ENCODE measurements at places on chromosomes 7 and 10.

DNA sequence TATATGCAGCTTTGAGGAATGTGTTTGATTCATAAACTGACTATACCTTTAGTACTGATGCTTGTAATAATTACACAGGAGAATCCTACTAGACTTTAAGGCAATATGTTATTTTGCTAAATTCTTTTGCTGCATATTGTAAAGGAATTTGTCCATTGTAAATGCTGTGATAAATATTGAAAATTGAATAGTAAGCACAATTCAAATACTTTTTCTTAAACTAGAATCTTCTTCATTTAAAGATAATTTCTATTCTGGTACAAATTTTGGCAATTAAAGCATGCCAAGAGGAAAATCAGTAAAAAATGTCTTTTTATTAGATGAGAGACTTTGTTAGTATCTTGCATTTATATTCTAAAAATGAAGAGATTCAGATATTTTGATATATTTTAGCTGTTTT lies 45.4 kb downstream of the SMNDC1 start:
- DNase-seq = no peak

GRCh38 chr7:5774136-5774535 lies 7.3 kb downstream of the RNF216 start:
- no peak for DNase-seq

DNA sequence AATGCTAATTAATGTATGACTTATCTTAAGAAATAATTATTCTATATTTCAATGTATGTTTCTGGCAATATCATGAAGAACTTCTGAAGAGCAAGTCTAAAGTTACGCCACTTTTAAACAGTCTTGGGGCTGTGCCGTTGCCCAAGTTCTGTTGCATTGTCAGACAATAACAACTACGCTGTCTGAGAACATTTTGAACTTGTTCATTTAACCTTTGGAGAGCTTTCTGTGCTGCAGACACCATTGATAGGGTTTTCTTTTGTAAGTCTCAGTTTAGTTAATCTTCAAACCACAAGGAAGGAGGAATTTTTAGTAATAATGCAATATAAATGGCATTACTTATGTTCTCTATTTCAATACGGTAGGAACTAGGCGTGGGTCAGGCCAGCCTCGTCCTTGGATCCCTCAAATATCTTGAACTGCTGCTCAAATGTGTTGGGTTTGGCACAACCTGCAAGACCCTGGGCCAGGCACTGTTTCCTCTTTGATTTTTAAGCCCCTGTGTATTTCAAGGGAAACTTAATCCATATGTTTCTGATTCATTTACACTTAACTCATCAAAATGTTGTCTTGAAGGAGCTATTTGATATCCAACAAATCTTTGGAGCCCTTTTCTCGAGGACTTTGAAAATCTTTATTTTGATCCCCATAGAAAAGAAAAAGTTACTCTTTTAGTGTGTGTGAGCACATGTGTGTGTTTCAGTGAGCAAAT lies 215.5 kb downstream of the INHBA start:
- no peak for DNase-seq

GRCh38 chr7:25454562-25455041 lies 226.3 kb upstream of the NPVF start:
- DNase-seq = no peak

DNA sequence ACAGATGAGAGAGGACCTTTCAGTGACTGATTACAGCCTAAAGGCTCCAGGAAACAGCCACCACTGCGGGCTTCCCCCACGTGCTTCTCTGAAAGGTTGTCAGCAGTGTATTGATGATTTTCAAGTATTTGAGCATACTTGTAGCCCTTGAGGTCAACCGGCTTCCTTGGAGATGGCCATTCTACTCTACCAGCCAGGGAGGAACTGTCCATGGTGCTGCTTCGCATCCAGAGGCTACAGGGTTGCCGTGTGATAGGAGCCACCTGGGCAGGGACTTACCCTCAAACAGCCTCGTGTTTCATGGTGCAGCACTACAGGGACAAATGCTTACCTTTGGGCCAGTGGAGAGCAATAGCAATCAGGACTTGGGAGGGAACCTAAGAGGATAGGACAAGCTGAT lies 179.5 kb downstream of the DPP6 start:
- DNase-seq = no peak

- no peak for DNase-seq
Measured at GRCh38 chr10:76723844-76724243, 913.8 kb downstream of the KCNMA1 start.

- DNase-seq = no peak
Measured at GRCh38 chr10:102401342-102401654, 5.8 kb downstream of the NFKB2 start.

- DNase-seq = no peak
Measured at GRCh38 chr10:123134915-123135414, 805 bp upstream of the HMX3 start.

DNA sequence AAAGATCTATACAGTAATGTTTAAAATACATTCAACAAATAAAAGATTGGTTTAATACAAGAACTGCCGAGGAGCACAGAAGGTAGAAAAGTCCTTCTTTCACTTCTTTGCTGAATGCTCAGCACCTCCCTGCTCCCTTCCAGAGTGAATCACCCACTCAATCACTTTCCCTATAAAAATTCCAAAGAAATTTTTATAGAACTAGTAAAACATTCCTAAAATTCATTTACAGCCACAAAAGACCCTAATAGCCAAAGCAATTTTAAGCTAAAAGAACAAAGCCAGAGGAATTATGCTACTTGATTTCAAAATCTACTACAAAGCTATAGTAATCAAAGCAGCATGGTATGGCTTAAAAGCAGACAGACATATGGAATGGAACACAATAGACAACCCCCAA lies 320.9 kb downstream of the PCLO start:
- no peak for DNase-seq

GRCh38 chr7:64867863-64868440 lies 35.1 kb upstream of the ZNF273 start:
- no peak for DNase-seq

DNA sequence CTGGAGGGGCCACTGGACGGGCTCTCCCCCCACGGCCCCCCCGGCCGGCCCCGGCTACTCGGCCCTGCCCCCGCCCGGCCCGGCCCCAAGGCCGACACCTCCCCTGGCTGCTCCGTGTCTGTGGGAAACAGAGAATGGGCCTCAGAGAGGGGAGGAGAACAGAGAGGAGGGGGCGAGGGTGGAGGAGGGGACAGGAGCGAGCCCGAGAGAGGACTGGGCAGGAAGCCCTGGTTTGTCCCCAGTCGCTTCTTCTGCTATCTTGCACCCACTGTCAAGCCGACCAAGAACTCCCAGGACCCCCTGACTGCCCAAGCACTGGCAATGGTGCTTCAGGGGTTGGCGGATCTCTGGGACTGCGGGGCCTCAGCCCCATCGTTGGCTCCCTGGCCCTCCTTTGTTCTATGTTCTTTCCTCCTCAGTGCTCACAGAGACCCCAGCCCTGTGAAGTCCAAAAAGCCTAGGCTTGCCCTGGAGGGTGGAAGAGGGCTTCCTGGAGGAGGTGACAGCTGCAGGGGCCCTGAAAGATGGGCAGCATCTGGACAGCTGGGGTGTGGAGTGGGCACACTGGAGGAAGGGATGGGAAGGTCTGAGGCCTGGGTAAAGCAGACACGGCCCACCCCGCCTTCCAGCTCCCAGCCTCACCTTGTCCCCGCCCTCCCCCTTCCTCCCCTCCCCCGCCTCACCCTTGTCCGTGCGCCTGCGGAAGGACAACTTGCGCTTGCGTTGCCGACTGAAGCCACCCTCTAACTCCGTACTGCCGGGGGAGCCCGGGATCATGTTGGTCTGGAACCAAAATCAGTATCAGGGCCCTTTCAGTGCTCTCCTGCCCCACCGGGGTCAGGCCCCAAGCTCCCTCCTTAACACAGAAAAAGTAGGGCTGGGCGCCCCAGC lies 30.1 kb downstream of the KCNH2 start:
- DNase-seq = no peak

GRCh38 chr10:133616371-133617130 lies 10.0 kb downstream of the FRG2B start:
- no peak for DNase-seq

DNA sequence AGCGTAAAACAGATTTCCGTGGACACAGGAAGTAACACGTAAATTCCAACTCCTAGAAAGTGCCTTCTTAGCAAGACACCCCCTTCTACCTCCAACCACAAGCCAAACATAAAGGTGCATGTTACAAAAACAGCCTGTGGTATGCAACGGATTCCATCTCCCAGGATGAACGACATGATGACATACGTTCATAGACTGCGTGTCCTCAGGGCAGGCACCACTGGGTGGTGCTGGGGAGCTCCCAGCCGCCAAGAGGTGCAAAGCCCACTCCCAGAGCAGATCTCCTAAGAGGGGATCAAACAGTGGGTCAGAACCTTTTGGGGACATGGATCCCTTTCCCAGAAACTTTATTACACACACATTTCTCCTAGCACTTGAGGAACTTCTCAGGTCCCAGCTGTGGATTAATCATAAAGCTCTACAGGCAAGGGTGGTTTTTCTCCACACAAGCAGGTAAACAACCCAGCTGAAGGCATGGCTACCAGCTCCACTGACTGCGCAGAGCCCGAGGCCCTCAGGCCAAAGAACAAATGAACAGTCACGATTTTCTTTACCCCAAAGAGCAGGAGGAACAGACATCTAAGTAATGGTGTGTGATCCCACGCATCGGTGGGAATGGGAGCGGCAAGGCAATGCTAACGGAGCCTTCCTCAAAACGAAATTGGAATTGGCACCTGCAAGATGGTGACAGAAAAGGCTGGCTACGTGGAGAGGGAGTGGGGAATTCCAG lies 13.8 kb downstream of the PSAP start:
- DNase-seq = no peak

DNA sequence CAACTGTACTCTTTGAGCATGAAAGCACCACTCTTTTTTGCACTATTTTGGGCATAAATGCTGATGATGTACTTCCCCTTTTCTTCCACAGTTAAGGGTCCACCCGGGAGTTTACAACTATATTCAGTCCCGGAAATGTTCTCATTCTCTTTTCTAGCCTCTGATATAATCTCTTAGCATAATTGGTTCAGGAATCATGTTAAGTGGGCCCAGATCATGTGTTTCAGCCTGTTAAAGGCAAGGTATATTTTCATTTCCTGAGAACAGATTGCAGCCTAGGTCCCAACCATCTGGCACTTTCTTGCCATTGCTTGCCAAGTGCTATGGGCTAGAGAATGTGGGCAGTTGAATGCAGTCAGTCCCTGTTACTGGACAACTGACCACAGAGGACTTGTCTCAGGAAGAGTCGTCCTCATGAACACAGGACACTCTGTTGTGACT lies 111.4 kb upstream of the GLCCI1 start:
- no peak for DNase-seq
